HS-27A (cell line): ENCODE measurements at places on chromosomes 13 and 19.
A peak's percentile ranks its signal among the peaks of the same experiment; 100 is the strongest.

DNA sequence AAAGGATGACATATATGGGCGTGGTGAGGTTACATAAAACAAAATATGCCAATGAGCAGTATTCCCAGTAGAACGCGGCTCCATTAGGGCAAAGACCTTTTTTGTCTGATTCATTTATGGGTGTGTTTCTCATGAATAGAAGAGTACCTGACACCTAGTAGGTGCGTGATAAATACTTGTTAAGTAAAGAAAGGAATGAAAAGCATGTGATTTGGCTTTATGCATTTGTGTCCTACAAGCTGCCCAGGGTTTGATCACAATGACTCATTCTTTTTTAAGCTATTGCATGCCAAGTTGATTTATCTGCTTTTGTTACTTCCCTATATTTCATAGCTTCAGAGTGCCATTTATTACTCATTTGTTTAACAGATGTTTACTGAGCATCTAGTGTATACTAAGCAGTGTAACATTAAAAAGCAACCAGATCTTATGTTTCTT is 19.1 kb upstream of the KCTD4 start:
- DNase-seq, result peak; percentile 67

- DNase-seq, result no peak
Observed at GRCh38 chr13:38941353-38941945, 49.2 kb downstream of the STOML3 start.

DNA sequence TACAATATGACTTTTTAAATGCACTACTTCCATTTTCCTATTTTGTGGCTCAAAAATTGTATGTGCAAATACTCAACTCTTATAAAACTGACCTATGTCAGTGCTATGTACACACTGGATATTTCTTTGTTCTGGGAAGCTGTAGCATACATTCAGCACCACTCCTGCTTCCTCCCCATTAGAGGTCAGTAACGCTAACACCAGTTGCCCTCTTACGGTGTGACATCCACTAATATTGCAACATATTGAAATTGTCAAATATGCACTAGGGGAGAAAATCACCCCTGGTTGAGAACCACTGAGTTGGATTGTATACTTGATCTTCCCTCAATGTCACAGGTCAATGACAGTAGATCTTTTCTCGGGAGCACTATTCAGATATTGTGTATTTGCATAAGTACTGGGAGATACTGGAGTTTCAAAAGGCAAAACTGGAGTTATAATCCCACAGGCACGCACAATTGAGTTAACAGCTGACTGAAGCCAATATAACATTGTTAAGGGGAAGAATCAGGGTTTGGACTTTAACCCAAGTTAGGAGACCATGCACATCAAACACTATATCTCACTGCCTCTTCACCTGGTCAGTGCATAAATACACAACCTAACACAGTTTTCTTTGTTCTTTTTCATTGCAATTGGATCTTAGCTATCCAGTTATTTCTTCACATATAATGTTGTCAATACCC is 1276.5 kb upstream of the MIR17HG start:
- no peak for DNase-seq

DNA sequence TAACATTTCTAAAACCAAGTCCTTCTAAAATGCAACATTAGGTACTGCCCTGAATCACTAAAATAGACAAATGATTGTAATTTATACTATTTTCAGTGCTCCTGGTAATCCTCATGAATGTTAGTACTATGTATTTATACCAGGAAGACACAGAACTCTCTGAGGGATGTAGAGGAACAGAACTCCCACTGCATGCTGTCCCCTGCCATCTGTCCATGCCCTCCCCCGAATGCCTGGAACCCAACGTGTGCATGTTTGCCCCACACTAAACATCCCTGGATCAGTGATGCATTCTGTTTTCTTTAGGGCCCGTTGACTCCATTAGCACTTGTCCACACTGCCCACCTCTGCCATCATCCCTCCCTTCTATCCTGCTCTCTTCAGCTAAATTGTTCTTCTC is 26.5 kb downstream of the ENOX1 start:
- no peak for DNase-seq

- no peak for DNase-seq
Observed at GRCh38 chr13:43303033-43303729, 279.8 kb downstream of the DNAJC15 start.

GRCh38 chr19:38229585-38230073 is 5.6 kb upstream of the DPF1 start:
- no peak for DNase-seq

DNA sequence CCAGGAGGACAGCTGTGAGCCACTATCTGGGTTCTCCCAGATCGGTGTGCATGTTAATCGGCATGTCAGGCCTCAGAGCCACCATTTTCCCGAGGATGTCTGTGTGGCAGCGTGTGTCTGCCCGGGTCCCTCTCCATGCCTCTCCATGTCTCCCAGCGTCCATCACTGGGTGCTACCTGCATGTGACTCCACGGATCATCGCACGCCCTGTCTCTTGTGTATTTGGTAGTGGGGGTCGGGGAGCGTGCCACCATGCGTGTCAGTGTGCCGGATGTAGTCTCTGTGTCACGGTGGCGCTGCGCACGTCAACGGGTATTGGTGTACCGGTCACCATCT is 5.9 kb downstream of the NFIX start:
- DNase-seq, result no peak

DNA sequence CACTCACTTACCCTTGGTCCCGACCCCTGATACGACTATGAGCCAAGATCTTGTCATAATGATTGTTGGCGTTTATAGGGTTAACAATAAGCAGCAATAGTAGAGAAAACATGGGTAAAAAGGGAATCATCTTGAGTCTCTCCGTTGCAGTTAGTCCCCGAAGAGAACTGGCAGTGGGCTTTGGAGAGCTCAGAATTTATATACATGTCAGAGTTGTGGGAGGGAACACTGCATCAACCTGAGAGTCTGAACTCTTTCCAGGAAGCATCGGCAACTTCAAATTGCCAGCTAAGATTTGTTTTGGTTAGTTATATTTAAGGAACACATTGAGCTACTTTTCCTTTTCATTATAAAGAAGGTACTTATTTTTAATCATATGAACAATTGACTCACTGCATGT is at the start of gene POSTN:
Gene POSTN, minus strand, starts transcription at position 172 of the 400 bp plus-strand sequence. Its CDS starts 42 bp downstream, at position 130.
- DNase-seq, result no peak

DNA sequence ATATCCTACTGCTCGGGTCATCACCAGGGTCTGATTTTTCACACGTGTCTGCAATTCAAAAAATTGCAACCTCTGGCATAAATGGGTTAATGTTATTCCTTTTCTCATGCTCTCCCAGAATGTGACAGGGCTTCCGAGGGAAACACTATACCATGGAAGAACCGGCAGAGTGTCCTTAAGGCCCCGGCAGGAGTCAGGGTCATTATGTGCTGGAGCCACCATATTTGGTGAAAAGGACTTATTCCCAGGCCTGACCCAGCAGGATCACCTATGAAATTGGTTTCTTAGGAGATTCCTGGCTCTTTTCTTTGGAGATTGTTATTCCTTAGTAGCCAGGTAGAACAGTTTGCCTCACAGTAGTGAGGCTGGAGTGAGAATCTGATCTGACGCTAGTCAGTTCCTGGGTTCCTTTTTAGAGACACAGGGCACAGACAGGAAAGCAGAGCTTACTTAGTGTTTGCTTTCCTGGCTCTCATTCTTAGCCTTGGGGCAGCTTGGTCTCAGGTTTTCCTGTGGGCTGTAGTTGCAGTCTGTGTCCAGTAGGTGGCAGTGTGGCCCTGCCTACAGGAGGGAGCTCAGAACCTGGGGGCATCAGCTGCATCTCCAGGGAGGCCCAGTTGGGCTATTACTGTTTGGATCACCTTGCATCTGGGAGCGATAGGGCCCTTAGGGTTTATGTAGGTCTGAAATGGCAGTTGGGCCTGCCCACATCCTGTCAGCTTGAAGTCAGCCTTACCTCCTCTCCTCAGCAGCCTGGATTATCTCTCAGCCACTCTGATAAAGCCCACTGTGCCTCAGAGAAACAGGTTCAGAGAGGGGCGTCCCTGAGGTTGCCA is 12.4 kb downstream of the SNRNP70 start:
- peak; percentile 50 for DNase-seq
